Stimulated activated CD8-positive, alpha-beta memory T cell treated with anti-CD3 and anti-CD28 coated beads, Interleukin-4, amount 100 ng/mL, for 1 hour (primary cell): ENCODE measurements at places on chromosomes 1 and 21.

DNA sequence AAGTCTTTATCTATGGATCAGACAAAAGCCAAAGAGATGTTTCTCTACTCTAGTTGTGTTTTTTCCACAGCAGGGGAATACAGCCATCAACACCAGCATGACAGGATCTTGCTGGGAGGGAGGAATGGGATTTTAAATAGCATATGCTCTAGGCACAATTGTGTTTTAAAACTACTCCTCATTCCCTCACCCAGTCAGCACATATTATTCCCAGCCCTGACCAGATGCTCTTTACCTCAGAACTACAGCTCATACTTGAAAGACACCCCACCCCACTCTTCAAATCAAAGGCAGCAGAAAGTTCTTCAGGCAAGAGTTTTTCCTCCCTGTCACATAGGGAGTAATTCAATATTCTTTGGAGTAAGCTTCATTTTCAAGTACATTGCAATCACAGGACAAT, 46.2 kb upstream of the TBX15 start:
- DNase-seq: no peak

DNA sequence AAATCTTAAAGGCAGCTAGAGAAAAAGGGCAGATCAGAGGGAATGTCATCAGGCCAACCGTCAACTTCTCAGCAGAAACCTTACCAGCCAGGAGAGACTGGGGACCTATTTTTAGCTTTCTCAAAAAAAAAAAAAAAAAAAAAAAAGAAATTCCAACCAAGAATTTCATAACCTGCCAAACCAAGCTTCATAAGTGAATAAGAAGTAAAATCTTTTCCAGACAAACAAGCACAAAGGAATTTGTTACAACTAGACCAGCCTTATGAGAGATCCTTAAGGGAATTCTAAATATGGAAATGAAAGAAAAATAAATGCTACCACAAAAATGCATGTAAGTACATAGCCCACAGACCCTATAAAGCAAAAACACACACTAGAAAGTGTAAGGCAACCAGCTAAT, 267.7 kb downstream of the AKT3 start:
- no peak for DNase-seq

DNA sequence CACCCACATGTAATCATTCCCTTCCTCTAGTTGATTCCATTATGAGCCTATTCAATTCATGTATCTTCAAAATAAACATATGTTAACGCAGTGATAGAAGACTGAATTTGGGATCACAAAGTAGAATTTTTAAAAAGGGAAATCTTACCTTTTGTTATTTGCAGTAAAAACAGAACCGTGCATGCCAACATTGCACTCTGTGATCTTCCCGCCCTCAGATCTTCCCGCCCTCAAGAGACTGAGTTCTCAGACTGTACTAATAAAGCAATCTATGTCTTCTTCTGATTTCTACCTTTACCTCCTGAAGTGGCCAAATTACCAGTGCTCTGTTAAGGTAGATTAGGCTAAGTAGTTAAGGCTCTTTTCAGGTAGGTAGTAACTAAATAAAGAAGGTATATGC, 3.6 kb upstream of the SUCO start:
- DNase-seq: no peak

GRCh38 chr1:94130851-94131595, 10.1 kb upstream of the ABCA4 start:
- DNase-seq: no peak

DNA sequence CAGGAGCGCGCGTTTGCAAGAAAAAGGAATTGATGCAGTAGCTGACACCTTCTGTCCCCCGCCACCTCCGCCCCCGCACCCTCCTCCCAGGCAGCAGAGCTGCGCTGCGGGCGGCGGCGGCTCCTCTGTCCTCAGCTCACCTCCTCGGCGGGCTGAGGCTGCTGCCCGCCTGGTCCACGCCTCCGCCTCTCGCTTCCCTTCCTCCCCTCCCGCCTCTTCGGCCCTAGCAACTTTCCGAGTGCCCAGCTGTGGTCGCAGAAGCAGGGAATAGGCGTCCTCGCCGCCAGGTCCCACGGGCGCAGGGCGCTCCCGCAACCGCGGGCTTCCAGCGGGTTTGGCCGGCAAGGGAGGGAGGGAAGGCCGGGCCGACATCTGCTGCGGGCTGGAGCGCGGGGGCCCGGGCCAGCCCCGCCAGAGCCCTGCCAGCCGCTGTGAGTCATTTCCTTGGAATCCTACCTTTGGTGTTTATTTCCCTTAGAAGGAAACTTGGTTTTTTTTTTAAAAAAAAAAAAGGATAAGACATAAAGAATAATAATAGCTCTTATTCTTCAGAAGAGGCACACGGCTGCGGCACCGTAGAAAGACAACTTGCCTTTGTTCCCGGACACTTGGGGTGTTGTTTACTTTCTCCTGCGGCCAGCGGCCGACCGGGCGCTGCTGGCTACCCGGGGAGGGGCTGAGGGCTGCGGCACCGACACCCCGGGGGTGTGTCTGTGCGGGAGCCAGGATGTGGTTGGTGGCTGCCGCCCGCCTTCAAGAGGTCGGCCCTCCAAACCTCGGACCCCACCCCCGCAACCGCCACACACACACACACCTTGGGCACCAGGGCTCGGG, 1.1 kb downstream of the SERTAD4 start:
- no peak for DNase-seq

DNA sequence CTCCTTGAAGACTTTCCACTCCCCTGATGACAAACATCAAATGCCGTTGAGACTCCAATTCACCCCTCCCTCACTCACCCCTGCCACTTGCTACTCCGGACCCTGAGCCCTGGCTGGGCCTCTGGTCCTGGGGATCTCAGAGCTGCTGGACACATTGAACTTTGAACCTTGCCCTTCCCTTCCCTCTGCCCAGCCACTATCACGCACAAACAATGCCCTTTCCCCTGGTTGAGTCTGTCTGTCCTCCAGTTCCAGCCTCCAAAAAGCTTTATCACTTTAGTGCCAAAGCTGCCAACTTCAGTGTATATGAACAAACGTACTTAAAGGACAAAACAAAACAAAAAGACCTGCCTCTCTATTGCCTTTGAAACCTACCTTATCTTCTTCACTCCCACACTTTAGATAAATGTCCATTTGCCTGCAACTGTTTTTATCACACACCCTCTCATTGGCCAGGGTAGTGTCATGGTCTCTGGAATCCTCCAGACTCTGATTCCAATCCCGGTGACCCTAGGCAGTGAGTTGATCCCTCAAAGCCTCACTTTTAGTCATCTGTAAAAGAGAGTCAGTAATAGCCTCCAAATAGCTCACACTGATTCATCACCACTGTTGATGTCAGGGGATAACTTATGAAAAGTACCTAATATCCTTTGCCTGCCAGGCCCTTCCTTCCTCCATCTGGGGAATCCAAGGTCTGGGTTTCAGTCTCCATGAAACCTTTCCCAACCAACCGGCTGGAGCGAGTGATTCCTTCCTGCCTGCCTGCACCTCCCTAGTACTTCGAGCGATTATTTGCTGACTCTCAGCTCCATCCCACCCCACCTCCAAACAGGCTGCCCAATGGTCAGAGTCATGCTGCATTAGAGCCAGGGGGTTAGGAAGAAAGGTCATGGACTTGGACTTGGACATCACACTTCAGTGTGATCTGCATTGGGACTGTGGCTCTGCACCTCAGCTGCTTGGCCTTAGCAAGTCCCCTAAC, 15.9 kb upstream of the SPOCD1 start:
- no peak for DNase-seq

DNA sequence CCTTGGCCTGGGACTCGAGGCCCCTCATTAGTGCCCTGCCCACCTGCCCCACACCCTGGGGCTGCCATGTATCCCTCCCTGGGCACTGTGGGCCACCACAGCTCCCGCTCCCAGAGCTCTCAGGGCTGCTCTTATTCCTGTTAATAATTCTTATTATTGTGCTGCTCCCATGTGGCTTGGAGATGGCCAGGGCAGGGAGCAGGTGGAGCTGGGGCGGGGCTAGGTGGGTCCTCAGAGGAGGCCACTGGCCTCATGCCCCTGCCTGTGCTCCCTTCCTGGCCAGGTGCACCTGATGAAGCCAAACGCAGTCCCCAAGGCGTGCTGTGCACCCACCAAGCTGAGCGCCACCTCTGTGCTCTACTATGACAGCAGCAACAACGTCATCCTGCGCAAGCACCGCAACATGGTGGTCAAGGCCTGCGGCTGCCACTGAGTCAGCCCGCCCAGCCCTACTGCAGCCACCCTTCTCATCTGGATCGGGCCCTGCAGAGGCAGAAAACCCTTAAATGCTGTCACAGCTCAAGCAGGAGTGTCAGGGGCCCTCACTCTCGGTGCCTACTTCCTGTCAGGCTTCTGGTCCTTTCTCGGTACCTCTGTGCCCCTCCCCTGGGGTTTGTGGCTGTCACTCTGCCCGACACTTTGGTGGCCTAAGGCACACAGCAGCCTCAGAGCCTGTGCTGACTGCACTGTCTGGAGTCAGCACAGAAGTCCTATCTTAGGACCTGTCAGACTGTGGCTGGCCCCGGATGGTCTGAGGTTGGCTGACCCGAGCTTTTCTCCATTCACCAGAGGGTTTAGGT, 34.1 kb downstream of the BMP8A start:
- no peak for DNase-seq

GRCh38 chr1:200130552-200130951, 103.0 kb downstream of the NR5A2 start:
- DNase-seq: no peak

GRCh38 chr1:221085701-221086375, 206.6 kb downstream of the HLX start:
- no peak for DNase-seq

DNA sequence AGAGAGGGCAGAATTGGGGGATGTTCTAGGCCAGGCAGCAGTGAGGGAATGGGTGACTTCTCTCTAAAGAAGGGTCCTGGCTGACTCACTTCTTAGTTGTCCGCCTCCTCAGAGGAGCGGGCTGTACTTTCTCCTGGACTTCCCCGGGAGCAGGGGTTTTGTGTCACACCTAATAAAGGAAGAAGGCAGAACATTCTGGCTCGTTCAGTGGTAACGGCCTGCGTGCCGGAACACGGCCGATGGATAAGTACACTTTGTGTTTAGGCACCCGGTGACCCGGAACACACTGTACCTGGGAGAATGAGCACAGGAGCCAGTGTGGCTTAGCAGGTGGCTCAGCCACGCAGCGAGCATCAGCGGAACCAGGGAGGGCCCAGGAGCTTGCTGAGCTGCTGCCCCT, 84.7 kb downstream of the FBXO2 start:
- no peak for DNase-seq

DNA sequence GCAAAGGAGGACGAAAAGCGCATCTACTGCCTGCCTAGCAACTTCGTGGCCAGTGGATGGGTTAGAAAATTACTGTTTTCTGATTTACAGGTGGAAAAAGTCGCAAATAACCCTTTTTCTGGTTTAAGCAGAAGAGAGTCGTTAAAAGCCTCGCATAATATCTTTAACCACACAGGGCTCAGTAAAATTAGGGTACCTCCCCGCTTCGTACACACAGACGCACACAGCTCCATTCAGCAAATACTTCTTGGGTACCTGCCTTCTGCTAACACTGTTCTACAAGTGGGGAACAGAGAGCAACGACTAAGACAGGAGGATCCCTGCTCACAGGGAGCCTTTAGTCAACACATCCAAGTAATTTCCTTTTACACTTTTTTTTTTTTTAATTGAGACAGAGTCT, 704 bp downstream of the ALG6 start:
- DNase-seq: no peak

GRCh38 chr21:19261731-19262376, 858.3 kb upstream of the TMPRSS15 start:
- DNase-seq: no peak

- DNase-seq: no peak
Observed at GRCh38 chr21:14497825-14498224, 48.3 kb downstream of the SAMSN1 start.

DNA sequence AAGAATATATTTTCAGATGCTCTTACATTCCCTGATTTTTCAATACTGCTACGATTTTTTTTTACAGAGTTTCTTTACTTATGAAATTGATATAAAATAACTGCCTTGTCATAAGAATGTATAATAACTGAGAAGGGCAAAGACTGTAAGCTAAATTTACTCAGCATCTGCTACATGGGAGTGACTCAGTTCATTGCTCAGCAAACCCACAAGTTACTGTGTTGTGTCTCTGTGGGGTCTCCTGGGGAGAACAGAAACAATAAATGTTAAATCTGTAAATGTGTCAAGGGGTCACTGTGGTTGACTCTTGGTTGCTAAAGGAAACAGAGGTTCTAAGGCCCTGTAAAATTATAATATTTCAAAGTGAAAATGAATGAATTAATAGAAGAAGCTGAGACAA, 210.3 kb upstream of the CACYBP start:
- DNase-seq: no peak

DNA sequence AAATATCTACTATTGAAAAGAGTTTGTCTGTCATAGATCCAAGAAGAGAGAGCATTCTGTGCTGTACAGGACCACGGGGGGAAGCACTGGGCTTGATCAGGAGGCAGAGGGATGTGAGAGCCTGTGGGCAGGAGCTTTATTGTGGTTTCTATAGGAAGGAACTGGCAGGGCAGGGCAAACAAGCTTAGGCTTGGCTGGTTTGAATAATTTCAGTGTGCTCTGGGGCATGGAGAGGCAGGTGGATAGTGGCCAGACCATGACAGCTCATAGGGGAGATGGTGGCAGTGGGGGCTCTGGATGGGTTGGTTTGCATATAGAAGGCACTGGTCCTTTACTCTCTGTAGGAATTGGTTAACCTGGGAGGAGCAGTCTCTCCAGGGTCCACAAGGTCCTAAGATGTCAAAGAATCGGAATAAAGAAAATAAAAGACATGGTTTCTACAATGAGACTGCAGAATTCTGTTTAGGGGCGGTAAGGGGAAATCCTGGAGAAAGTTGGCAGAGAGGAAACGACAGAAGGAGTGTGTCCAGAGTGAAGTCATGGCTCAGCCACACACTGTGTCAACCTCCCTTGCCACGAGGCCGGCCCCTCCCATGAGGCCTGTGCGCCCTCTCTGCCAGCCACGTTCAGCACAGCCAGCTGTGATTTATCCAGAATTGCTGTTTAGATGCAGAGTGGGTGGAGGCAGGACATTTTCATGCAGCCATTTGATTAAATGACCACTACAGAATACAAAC, 81.7 kb upstream of the PGBD5 start:
- DNase-seq: no peak

DNA sequence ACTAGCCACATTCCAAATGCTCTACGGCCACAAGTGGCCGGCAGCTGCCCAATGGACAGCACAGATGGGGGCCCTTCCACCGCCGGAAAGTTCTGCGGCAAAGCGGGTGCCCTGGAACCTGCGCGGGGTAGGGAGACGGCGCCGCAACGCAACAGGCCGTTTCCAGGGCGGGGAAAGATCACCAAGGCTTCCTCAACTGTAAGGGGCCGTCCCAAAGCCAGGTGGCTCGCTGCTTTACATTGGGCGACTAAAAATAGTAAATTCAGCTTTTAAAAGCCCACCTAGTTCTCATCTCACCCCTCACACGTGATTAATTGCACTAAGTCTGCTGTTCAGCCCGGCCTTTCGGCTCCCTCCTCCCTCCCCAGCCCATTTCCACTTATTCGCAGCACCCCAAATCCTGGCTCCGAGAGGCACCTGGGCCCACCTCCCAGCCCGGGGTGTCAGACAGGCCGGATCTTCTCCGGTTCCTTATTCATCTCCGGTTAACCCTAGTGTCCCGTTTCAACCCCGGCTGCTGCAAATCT, 643 bp downstream of the CFAP298 start:
- DNase-seq: no peak
